ENCODE measurements at places on chromosomes 7 and 10. TPM values are rescaled to one million over a fixed set of nuclear protein-coding genes. Genes with fewer than 3 reads are reported as not detected.

CLEC5A gene
- not detected for total RNA-seq

- no peak for DNase-seq
- no peaks in the 10 kb centered on the region for H3K36me3 ChIP-seq
- no peak overlapping the region for H3K4me3 ChIP-seq
- H3K4me1 ChIP-seq: no peaks in the 10 kb centered on the region
These were observed 568.7 kb upstream of the LRRN3 start for GRCh38 chr7:110522061-110522760.

- H3K27ac ChIP-seq: no peak overlapping the region
- H3K4me3 ChIP-seq: no peak overlapping the region
- H3K36me3 ChIP-seq: no peaks in the 10 kb centered on the region
- no peaks in the 10 kb centered on the region for H3K27me3 ChIP-seq
- DNase-seq: no peak
These were observed 300.2 kb downstream of the WDR37 start for GRCh38 chr10:1356349-1356748.

DNA sequence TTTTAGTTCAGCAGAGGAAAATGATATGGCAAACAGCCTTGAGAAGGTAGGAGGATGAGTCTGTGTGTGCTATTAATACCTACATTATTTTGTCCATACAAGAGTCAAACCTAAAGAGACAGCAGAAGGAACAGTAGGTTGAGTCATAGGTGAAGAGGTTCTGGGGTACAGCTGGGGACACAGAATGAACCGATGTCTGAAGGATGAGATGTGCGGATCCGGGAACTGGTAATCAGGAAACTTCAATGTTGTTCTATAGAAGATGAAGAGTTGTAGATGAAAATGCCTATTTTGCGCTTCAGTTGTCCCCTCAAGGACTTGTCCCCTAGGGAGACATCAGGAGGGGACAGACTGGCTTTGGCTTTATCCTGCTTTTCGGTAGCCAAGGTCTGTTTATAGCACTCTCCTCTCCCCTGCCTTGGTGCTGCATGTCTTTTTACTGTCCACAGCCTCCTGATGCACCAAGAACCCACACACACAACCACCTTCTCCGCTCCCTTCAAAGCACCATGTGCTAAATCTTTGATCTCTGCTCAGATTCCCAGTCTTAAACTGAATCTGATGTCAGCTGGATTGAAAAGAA, 94.6 kb downstream of the GNAT3 start:
- DNase-seq: no peak
- no peaks in the 10 kb centered on the region for H3K36me3 ChIP-seq
- no peak overlapping the region for H3K4me3 ChIP-seq
- no peak overlapping the region for H3K27ac ChIP-seq
- H3K4me1 ChIP-seq: no peaks in the 10 kb centered on the region
